ENCODE measurements at places on chromosomes 5 and 9.

GRCh38 chr9:134612309-134612708 is 29.3 kb upstream of the COL5A1 start:
- no peaks in the 10 kb centered on the region for H3K36me3 ChIP-seq
- no peak for DNase-seq
- H3K4me1 ChIP-seq, result no peaks in the 10 kb centered on the region
- H3K4me3 ChIP-seq, result no peak overlapping the region
- H3K27me3 ChIP-seq, result no peaks in the 10 kb centered on the region

- peaks cover 31% of the 10 kb centered on the region for H3K27me3 ChIP-seq
- H3K4me3 ChIP-seq, result no peak overlapping the region
- H3K27ac ChIP-seq, result no peak overlapping the region
- peaks cover 9% of the 10 kb centered on the region for H3K4me1 ChIP-seq
Observed at GRCh38 chr5:16929831-16930230, 6.3 kb downstream of the MYO10 start.

DNA sequence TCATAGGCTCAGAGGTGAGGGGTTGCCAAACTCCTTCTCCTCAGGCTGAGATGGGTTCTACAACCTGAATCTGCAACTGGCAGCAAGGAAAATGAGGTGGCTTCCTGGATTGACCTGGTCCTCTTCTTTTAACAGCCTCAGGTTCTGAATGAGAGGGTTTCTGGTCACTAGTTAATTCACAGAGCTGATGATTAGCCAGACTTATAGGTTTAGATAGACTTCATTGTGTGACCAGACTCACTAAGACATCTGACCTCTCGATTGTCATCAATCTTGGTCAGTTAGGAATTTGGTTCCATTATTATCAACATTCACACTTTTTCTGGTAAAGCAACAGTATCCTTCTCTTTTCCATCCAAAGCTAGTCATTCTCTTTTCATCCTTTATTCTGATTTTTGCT is 257.9 kb downstream of the PAPPA start:
- H3K4me3 ChIP-seq, result no peak overlapping the region
- H3K27me3 ChIP-seq, result no peaks in the 10 kb centered on the region
- H3K27ac ChIP-seq, result no peak overlapping the region
- H3K4me1 ChIP-seq, result no peaks in the 10 kb centered on the region
- DNase-seq, result no peak

GRCh38 chr5:53507013-53507412 is 26.6 kb downstream of the FST start:
- H3K27ac ChIP-seq, result no peak overlapping the region
- H3K4me3 ChIP-seq, result no peak overlapping the region
- no peaks in the 10 kb centered on the region for H3K4me1 ChIP-seq
- no peak for DNase-seq
- peaks cover 7% of the 10 kb centered on the region for H3K27me3 ChIP-seq
- no peaks in the 10 kb centered on the region for H3K36me3 ChIP-seq

- no peak overlapping the region for H3K4me3 ChIP-seq
- no peaks in the 10 kb centered on the region for H3K4me1 ChIP-seq
- H3K27ac ChIP-seq, result peak overlapping the region; percentile 76
- H3K36me3 ChIP-seq, result no peaks in the 10 kb centered on the region
- H3K27me3 ChIP-seq, result no peaks in the 10 kb centered on the region
Observed at GRCh38 chr9:134475011-134475790, 148.9 kb downstream of the RXRA start.

DNA sequence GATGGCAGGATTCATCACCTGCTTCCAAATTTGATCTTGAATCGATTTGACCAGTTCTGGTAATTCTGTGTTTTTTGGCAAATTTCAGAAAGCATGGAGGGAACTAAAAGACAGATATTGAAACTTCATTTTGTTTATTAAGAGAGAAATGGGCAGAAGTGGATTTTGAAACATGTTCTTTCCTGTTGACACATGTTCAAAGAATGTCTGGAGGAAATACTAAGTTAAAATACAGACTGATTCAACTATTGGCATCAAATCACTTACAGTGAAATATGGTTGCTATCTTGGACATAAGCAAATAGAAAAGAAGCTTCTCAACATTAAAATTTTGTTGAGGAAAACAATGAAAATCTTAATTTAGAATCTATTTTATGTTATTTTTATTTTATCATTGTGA is 19.3 kb upstream of the GZMK start:
- H3K4me3 ChIP-seq, result no peak overlapping the region
- no peak overlapping the region for H3K27ac ChIP-seq
- no peaks in the 10 kb centered on the region for H3K4me1 ChIP-seq

Data from CD14-positive monocyte (primary cell).